CD4-positive, alpha-beta T cell treated with Interleukin-17A for 4 hours (primary cell): ENCODE measurements at places on chromosomes 6 and 20.

DNA sequence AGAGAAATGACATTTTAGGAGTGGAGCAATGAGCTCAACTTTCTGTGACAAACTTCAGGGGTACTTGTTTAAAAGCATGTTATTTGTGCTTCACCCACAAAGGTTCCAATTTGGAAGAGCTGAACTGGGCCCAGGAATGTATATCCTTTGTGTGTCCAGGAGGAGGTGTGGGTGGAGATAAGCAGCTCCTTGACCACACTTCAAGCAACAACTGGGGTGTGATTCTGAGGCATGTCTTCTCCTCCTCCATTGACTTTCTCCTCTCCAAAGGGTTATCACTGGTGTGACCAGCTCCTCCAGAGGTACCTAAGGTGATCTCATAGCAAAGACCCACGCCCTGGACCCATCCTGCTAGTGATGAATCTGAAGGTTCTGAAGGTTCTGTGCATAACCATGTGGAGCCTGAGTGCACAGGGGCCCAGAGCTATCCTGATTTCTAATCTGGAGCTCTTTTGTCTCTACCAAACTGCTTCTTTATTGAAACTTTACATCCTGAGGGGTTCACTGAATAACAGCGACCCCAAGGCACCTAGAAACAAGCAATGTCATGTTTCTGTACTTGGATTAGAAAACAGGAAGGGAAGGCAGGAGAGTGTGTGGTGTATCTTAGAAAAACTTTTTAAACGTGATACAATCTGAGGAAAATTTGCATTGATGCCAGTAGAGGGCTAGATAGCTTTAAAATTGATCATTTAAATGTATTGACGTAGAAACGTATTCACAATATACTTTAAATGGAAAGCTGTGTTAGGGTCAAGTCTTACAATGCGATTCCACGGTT is 60.9 kb upstream of the CD93 start:
- no peak for DNase-seq

DNA sequence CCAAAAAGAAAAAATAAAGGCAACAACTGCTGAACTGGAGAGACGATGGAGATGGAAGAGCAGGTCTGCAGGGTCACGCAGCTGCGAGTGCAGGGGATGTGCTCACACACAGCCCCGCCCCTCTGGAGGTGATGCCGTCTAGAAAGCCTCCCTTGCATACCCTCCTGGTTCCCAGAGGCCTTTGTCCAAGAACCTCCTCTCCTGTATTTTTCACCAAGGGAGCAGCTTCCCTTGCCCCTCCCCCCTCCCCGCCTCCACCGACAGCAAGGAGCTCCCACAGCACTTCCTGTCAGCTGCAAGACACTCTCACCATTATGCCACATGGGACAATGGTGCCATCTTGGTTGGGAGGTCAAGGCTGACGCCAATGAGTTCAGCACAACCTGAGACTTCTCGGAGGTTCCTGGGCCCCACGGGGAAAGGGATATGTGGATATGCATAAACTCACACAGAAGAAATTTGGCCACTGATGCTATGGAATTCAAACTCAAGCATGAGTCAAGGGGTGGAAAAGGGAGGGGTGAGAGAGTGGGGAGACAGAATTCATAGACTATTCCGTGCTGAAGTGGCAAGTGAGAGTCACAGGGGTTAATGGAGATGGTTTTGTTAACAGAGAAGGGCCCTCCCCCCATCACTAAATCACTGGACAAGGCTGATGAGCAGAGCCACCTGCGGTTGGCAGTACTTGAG is 132.9 kb downstream of the SCML4 start:
- DNase-seq: no peak

- no peak for DNase-seq
These were observed 93.5 kb downstream of the ESR1 start for GRCh38 chr6:151901009-151901411.

DNA sequence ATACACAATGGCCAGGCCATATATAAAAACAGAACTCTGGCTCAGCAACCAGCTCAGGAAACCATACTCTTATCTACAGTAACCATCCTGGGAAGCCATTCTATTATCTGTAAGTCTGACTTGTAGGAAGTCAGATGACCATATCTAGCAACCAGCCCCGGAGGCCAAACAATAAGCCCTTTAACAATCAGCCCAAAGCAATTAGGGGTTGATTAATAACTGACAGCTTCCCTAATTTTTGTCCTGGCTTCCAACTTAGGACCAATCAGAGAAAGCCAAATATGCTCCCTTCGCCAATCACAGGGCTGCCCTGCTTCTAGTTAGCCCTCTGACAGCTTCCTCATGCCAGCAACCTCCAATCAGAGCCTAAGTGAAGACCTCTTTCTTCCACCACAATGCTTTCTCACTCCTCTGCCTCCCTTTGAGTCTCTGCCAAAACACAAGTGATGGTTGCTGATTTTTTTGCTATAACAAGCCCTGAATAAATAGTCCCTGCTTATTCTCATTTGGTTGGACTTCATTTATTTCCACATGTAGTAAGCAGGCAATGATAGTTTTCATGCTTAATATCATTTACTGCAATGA is 37.8 kb upstream of the STXBP5 start:
- no peak for DNase-seq

DNA sequence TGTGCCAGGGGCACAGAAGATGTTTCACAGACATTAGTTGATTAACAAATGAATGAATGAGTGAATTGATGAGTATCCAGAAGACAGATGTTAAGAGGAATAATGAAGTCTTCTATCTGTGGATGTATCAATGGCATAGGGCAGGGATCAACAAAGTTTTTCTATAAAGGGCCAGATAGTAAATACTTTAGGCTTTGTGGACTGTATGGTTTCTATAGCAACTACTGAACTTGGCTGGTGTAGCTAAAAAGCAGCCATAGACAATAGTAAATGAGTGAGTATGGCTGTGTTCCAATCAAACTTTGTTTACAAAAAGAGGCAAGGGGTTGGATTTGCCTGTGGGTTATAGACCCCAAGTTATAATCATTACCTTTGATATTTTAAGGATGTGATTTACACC is 144.0 kb downstream of the PRL start:
- DNase-seq: no peak

- DNase-seq: no peak
These were observed 107.1 kb upstream of the LGSN start for GRCh38 chr6:63426844-63427243.

- DNase-seq: no peak
These were observed at the start of gene BANF2 for GRCh38 chr20:17699931-17700351. Gene BANF2 (plus strand): TSS chr20:17699966. CDS start chr20:17725026, 25,060 bp downstream.

- no peak for DNase-seq
These were observed 390.2 kb downstream of the TENT5A start for GRCh38 chr6:81362246-81362645.
